Vein endothelial cell (primary cell): ENCODE measurements at places on chromosomes 5 and 9. TPM values are rescaled to one million over a fixed set of nuclear protein-coding genes. Genes with fewer than 3 reads are reported as not detected.

The MPDZ gene
- 58.5 and 63.4 TPM in 2 replicates for total RNA-seq

The ZER1 gene
- total RNA-seq: 14.0 and 23.2 TPM in 2 replicates

The SCGB3A2 gene
- total RNA-seq: not detected in 2 replicates

The MAMDC2 gene
- 8.5 and 23.2 TPM in 2 replicates for total RNA-seq

The SEMA6A gene
- total RNA-seq: 5.4 and 9.5 TPM in 2 replicates

The DOCK2 gene
- total RNA-seq: 0.86 and 1.3 TPM in 2 replicates

The CSF1R gene
- not detected in 2 replicates for total RNA-seq
